ENCODE measurements at places on chromosomes 3 and 15.

- H3K27me3 ChIP-seq = no peaks in the 10 kb centered on the region
- no peaks in the 10 kb centered on the region for H3K4me1 ChIP-seq
- no peaks in the 10 kb centered on the region for H3K36me3 ChIP-seq
- no peak overlapping the region for H3K4me3 ChIP-seq
Measured at GRCh38 chr3:72320955-72321303, 527.3 kb downstream of the SHQ1 start.

DNA sequence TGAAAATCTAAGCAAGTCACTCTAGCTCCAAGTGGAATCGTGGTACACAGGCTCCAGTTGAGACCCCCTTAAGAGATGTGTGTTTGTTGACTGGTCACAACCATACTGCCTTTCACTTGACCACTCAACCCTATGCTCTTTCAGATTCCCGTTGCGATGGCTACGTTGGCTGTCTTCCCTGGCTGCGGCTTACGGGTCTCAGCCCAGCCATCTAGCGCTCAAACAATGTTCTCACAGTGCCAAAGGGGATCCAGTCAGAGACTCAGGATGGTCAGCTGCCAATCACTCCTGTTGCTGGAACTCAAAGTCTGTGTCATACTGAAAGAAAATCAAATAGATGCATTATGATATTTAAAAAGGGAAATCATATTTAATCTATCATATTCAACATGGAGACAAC is 237.6 kb downstream of the ITPR1 start:
- no peak overlapping the region for H3K4me3 ChIP-seq
- no peaks in the 10 kb centered on the region for H3K36me3 ChIP-seq
- no peak overlapping the region for H3K27ac ChIP-seq
- no peak for DNase-seq
- no peaks in the 10 kb centered on the region for H3K27me3 ChIP-seq

DNA sequence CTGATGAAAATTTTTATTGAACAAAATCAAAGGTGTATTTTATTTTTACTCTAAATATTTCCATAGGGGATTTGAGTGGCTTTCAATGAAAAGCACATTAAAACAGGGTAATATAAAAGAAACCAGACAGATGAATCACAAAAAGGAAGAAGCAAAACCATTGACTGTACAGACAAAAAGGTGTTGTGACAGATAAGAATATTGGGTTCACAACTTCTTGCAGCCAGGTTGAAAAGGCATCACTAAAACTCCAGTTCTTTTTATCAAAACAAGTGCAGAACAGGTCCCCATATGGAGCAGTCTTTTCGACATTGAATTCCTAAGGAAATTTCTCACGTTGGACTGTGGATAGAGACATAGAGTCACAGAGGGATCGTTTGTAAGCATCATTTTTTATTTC is 53.8 kb downstream of the AGTR1 start:
- no peaks in the 10 kb centered on the region for H3K27me3 ChIP-seq
- DNase-seq = no peak
- no peaks in the 10 kb centered on the region for H3K36me3 ChIP-seq
- H3K4me3 ChIP-seq = no peak overlapping the region
- H3K27ac ChIP-seq = no peak overlapping the region

GRCh38 chr3:195777975-195778374 is 33.8 kb downstream of the MUC4 start:
- H3K4me3 ChIP-seq = no peak overlapping the region
- H3K27me3 ChIP-seq = no peaks in the 10 kb centered on the region
- no peaks in the 10 kb centered on the region for H3K4me1 ChIP-seq
- no peak overlapping the region for H3K27ac ChIP-seq
- H3K36me3 ChIP-seq = no peaks in the 10 kb centered on the region

GRCh38 chr3:107981471-107982111 is 109.2 kb downstream of the CD47 start:
- H3K27me3 ChIP-seq = no peaks in the 10 kb centered on the region
- DNase-seq = peak; percentile 75

DNA sequence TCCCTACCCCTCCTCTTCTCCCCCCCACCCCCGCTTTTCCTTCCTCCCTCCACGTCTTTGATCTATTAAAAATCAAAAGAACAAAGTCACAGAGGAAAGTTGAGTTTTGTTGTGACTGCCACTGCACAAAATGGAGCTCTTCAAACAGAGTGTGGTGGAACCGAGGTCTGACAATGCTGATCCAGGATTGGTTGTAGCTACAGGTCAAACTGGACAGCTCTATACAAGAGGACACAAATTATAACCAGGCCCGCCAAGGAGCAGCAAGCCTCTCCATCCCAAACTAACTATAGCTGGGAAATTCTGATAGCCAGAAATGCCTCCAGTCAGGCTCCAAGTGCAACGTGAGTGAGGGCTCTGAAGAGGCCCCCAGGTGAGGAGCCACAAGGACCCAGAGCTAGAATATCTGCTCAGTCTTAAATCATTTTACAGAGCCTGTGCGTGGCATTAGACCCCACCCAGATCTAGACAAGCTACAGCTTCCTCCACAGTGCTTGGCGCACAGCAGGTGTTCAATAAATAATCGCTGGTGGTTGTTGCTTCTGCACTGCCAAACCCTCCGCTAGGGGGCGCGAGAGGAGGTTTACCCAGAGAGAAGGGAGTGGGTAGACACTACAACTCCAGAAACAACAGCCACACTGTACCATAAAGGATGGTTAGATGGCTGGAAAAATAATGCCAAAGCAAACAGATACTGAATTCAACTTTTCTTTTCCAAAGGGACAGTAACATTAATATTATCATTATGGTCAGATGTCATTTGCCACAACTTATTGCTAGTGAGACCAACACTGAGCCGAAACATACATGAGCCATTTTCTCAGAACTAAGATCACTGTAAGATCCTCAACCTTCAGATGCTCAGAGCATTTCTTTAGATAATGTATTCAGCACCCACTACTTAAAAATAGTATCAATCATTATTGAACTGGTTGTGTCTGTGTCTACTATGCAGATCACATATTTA is 44.6 kb downstream of the ZIC4 start:
- peaks cover 82% of the 10 kb centered on the region for H3K27me3 ChIP-seq
- DNase-seq = no peak
- H3K36me3 ChIP-seq = no peaks in the 10 kb centered on the region
- H3K27ac ChIP-seq = no peak overlapping the region

DNA sequence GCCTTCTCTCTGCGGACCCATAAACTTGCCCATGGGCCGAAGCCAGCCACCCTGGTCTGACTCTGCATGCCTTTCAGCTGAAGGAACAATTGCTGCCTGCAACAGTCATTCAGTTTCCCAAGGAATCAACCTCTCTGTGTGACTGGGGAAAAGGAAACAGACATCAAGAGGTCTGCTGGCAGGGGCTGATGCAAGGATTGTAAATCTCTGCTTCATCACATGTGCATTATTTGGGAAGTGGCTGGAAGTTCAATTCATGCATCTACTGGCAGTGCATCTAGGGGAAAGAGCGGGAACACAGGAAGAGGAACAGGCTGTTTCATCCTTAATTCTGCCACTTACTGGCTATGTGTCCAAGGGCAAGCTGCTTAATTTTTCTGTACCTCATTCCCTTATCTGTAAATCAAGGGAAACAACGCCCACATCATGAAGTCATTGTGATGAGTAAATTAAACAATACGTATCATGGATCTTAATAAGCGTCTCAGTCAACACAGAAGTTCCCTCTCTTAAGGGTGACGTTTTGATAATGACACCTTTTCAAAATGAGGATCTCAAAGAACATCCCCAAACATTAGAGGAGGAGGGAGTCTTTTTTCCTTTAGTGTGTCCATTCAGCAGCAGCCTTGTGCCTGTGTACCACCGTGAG is 17.4 kb upstream of the ADPGK start:
- no peak for DNase-seq
- H3K27ac ChIP-seq = no peak overlapping the region
- no peak overlapping the region for H3K4me3 ChIP-seq
- no peaks in the 10 kb centered on the region for H3K36me3 ChIP-seq
- peaks cover 5% of the 10 kb centered on the region for H3K4me1 ChIP-seq
- H3K27me3 ChIP-seq = no peaks in the 10 kb centered on the region

DNA sequence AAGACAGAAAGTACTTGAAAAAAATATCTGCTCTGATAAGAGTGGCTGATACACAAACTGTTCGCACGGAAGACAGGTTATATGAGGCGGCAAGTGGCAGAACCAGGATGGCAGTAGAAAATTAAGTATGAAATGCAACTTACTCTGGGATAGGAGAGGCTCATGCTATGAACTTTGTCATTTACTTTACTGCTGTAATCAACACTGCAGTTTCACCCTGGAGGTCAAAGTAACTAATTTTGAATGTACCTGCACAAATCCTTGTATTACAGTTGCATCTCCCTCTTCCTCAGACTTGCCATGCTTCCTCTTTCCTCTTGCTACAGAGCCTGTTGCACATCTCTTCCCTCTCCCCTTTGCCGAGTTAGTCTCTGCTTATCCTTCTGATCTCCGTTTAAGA is 38.8 kb downstream of the HACL1 start:
- H3K4me1 ChIP-seq = peaks cover 31% of the 10 kb centered on the region
- peak; percentile 92 for DNase-seq
- H3K27me3 ChIP-seq = no peaks in the 10 kb centered on the region
- H3K27ac ChIP-seq = peak overlapping the region; percentile 91

DNA sequence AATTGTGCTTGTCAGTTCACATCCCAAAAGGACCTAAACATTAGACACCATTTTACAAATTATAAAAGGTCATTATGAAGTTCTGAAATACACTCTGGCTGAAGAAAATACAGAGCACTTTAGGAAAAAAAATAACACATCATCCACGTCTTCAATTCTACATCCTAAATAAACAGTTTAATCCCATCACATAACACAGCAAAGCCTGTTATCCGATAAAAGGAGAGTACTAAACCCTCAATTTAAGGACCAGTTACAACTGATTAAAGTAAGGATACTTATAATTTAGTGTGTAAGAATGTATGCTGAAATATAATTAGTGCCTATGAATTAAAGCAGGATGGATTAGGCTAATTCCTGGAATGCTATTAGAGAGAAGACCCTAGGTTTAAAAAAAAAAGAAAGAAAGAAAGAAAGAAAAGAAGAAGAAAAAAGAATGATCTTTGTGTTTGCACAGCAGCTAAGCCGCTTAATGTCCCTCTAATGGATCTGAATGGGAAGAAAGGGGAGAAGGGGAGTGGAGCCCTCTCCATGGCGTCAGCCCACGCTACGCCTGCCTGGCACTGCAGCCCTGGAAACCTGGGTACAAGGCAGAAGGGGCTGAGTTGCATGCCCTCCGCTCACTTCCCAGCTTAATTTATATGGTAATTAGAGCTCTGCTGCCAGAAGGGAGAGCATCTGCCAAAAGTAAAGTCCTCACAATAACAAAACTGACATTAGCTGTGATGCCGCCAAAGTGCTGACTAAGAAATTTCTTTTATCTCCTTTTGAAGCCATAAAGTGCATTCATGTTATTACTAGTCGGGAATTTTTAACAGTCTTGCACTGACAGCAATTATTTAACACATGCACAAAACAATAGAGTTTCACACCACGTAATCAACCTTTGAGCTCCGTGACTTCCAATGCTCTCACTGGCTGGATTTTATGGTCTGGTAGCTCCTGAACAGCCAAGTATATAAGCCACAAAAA is 90.0 kb downstream of the FSIP1 start:
- DNase-seq = peak; percentile 90
- peak overlapping the region; percentile 16 for H3K27ac ChIP-seq
- no peaks in the 10 kb centered on the region for H3K27me3 ChIP-seq
- H3K4me3 ChIP-seq = no peak overlapping the region
- peaks cover 13% of the 10 kb centered on the region for H3K4me1 ChIP-seq

DNA sequence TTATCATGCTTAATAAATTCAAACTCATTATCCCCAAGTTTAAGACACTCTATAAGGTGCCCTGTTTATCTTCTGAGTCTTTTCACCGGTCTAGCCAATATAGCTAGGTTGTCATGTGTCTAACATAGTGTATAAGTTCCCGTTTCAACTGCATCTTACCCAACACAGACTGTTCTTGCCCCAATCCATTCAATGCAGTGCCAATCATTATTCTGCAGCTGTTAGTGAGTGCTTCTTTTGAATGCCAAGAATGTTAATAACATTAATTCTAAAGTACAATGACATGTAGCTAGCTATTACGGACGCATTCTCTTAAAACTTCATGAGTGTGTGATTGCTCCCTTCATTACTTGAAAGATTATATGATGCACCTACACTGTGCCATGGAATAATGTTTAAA is 646.4 kb upstream of the NR2F2 start:
- no peaks in the 10 kb centered on the region for H3K36me3 ChIP-seq
- no peak overlapping the region for H3K4me3 ChIP-seq
- H3K4me1 ChIP-seq = no peaks in the 10 kb centered on the region
- no peak overlapping the region for H3K27ac ChIP-seq
- H3K27me3 ChIP-seq = no peaks in the 10 kb centered on the region

DNA sequence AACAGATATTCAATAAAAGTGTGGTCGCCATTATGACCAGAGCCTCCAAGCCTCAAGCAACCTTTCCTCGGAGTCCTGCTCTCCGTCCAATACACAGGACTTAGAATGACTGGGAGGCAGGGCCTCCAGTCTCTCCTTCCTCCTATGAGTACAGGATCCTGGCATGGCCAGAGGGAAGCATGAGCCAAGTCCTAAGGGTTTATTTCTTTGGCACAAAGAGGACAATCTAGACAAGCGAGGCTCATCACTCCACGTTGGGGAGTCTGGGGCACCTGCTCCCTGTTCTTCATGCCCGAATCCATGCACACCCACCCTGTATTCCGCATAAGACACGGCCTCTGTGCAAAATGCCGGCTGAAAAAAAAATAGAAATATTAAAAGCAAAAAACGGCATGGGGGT is 6.8 kb downstream of the PRRT3 start:
- peaks cover 5% of the 10 kb centered on the region for H3K4me1 ChIP-seq
- peaks cover 30% of the 10 kb centered on the region for H3K36me3 ChIP-seq
- H3K27ac ChIP-seq = no peak overlapping the region
- H3K4me3 ChIP-seq = no peak overlapping the region
- DNase-seq = no peak
- H3K27me3 ChIP-seq = no peaks in the 10 kb centered on the region

DNA sequence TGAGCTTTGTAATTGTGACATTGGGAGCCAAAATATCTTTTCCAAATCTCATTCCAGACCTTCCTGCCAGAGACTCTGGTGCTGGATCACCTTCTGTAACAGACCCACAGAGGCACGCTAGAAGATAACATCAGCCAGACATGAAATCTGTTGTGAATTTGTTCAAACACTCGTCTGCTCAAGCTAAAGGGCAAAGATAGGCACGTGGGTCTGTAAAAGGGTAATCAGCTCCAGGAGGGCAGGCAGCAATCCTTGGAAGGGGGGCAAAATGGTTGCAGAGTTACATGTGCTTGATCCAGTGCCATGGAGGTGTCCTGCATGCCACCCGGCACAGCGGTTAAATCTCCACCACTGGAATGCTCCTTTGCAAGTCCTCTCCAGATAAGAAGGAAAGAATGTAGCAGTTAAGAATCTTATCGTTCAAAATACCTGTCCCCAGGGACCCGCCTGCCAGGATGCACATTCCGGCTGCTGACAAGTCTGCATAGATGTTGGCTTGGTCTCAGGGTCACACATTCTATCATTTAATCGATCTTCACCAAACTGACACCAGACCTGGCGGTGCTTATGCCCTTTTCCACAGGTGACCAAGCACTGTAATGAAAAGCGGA is 74.8 kb downstream of the ADAMTS9 start:
- no peak for DNase-seq
- H3K4me1 ChIP-seq = no peaks in the 10 kb centered on the region
- H3K4me3 ChIP-seq = no peak overlapping the region
- peaks cover 3% of the 10 kb centered on the region for H3K36me3 ChIP-seq

- H3K36me3 ChIP-seq = no peaks in the 10 kb centered on the region
- DNase-seq = no peak
- no peak overlapping the region for H3K27ac ChIP-seq
- H3K4me3 ChIP-seq = no peak overlapping the region
- no peaks in the 10 kb centered on the region for H3K4me1 ChIP-seq
Measured at GRCh38 chr3:106299300-106300098, 430.7 kb upstream of the CBLB start.
